ENCODE measurements at places on chromosomes 2 and 18.

GRCh38 chr2:226057365-226057764 lies 657.9 kb downstream of the NYAP2 start:
- DNase-seq, result no peak

GRCh38 chr2:118860506-118860905 lies 13.1 kb upstream of the EN1 start:
- DNase-seq, result no peak

- no peak for DNase-seq
Measured at GRCh38 chr2:150994076-150994475, 267.6 kb downstream of the RBM43 start.

GRCh38 chr2:98828793-98829371 lies 98.0 kb upstream of the MGAT4A start:
- DNase-seq, result peak; percentile 21

DNA sequence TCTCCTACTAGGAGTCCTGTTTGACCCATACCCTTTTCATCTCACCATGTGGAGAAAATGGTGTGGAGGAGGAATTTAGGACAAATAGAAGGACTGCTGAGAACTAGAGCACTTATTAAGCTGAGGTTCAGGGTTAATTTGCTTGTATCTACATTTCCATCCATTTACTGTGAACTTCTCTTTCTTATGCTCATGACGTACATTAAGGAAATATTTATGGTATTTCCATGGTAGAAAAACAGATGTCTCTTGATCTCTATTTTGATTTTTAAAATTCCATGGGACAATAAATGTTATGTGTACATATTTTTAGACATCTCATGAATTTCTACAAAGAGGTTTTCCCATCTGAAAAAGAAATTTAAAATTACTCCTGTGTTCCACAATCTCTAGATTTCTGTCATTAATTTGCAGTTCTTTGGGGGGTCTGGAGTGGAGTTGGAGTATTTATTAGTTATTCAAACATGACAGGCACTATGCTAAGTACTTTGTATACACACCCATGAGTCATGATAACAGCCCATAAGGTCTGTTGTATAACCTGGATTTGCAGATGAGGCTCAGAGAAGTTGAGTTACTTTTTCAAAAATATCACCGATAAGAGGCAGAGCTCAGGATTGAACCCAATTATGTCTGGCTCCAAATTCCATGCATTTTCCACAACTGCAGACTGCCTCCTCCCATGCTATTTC lies 112.6 kb downstream of the COPS8 start:
- no peak for DNase-seq
